ENCODE measurements at places on chromosomes 13 and 19.

- DNase-seq = no peak
Measured at GRCh38 chr13:40660141-40660664, 6.2 kb downstream of the FOXO1 start.

DNA sequence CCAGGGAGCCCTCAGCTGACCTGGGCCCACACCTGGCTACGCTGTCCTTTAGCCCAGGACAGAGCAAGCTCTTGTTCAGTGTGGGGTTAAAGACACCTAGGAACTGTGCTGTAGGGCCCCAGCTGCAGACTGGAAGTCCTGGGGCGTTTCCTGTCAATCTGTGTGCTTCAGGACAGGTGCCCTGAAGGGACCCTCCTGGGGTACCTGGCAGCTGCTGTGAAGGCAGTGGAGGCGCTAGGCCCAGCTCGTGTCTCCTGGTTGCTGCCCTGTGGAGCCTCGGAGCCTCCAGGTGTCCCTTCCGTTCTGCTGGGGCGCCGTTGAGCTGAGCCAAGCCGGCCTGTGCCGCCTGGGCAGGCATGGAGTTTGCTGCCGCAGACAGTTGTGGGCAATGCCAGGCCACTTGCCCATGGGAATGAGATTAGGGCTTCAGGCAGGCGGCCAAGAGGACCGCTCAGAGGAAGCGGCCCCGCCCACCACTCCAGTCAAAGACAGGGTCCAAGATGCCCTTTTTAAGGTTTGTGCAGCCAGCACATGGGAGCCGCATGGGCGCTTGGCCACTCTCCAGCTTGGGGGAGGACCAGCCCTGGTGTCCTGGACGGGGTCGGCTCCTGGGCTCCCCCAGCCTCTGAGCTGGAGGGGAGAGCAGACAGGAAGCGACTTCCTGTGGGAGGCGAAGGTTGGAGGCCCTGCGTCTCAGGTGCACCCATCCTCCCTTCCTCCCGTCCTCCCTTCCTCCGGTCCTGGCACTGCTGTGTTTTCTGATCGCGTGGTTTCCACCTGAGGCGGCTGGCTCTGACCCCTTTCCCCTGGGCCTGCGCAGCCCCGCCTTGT lies 4.0 kb downstream of the PTBP1 start:
- no peak for DNase-seq

- no peak for DNase-seq
Measured at GRCh38 chr19:30224689-30225606, 147.2 kb upstream of the ZNF536 start.

- no peak for DNase-seq
Measured at GRCh38 chr13:39587939-39588338, 15.1 kb downstream of the LHFPL6 start.

GRCh38 chr19:40831502-40832430 lies 18.5 kb downstream of the CYP2A6 start:
- DNase-seq = no peak

- DNase-seq = no peak
Measured at GRCh38 chr19:38290631-38291147, 13.4 kb upstream of the C19orf33 start.

DNA sequence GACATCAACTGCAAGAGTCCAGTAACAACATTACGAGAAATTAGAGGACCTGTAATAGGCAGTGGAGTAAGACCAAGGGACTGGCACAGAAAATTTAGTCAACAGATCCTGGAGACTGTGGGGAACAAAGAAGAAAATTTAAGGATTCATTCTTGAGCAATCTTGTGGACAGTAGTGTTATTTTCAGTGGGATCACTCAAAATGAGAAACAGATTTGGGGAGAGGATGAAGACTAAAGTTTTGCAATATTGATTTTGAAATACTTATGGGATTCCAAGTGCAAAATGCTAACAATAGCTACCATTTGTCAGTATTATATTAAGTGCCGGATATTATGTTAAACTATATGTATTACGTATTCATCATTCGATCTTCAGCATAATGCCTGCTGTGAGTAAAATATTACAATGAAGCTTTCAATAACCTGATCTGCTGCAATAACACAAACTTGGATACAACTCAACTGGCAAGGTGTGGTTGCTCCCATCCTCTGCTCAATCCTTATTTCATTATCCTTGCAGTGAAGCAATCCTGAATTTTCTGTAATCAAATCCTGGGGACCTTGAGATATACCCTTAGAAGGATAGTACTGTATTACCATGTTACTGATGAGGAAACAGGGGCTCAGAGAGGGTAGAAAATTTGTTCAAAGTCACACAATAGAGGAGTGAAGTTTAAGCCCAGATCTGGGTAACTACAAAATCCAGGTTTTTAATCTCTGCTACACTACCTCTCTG lies 84.2 kb downstream of the SACS start:
- no peak for DNase-seq

DNA sequence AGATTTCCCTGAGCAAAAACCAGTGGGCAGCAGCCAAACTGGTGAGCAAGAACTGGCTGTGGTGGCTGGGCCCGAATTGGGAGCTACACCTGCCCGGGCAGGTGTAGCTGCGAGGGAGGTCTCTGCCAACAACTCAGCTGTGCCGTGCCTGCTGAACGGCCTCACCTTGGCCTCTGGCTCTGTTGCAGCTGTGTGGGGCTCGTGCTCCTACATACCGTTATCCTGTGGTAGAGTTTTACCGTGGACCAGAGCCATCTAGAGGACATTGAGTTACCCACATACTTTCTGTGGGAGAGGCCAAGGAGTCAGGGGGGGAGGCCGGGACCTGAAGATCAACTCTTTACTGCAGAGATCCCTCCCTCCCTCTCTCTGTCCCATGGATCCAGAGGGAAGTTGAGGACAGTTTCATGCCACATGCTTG lies 113.2 kb downstream of the TM9SF2 start:
- no peak for DNase-seq

DNA sequence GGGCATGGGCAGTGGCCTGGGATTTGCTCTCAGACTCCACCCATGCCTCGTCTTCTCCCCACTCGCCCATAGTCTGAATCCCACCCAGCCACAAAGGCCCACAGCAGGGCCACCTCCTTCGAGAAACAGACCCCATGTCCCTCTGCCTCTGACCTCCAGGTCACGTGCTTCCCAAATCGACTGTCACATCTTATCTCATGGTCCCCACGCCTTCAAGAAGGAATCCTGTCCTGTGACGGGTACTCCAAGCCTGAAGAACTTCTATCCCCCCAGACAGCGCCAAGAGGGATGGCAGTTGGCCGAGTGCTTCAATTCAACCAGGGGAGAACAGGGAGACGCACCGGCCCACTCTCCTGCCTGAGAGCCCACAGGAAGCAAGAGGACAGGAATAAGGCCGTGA lies 16.5 kb downstream of the MLLT1 start:
- no peak for DNase-seq

DNA sequence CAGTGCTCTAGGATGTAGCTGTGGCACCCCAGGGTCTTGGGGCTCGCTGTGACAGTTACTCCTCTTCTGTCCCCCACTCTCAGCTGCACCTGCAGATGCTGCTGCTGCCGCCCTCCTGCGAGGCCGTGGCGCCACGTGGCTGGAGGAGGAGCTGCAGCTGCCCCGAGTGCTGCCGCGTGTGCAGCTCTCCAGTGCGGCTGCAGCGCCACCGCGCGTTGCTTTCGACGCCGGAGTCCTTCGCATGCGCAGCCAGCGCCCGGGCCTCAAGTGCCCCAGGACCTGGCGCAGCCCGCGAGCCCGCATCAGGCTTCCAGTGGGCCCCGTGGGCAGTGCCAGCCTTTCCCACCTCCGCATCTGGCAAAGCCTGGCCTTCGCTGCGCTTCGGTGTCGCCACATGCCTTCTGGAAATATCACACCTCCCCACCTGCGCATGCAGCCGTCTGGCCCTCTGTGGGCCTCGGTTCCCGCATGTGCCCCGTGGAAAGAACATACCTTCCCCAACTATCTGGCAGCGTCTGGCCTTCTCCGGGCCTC lies 692 bp upstream of the ZNF580 start:
- peak; percentile 52 for DNase-seq

DNA sequence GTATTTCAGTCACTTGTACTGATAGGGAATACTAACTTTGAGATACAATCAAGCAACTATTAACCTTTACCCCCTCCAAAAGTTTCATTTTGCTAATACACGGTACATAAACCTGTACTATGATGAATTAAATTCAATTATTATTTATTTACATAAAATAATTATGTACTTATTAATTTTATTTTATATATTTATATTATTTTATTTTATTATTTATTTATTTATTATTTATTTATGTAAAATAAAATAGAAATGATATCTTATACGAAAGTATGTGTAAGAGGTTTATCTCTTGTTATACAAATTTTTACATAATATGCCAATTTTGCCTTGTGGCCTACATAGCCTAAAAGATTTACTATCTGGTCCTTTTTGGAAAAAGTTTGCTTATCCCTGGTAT lies 564.3 kb downstream of the SLITRK5 start:
- no peak for DNase-seq

GRCh38 chr13:44089452-44089851 lies 209.7 kb downstream of the LACC1 start:
- no peak for DNase-seq

DNA sequence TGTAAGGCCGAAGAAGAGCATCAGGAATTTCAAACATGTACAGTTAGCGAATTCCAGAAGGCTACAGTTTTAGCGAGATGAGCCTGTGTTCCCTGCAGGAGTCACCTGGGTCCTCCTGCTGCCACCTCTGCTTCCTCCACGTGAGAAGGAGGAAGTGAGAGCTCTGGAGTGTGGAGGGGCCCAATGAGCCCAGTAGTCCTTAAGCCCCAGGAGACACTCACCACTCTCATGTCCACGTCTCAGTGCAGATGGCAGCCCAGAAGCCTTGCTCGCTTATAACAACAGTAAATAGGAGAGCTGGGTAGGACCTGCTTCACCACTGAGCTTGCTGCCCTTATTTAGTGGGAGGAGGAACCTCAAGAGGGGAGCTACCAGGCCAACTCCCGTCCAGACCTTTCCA lies 44.3 kb downstream of the SERP2 start:
- no peak for DNase-seq

GRCh38 chr13:93963266-93964145 lies 516.0 kb downstream of the DCT start:
- no peak for DNase-seq

Data from stimulated activated CD8-positive, alpha-beta memory T cell treated with anti-CD3 and anti-CD28 coated beads, Interleukin-12 subunit alpha, Interleukin-12 subunit beta, amount 100 ng/mL, for 4 hours (primary cell).